ENCODE measurements at places on chromosomes 16 and 17.

DNA sequence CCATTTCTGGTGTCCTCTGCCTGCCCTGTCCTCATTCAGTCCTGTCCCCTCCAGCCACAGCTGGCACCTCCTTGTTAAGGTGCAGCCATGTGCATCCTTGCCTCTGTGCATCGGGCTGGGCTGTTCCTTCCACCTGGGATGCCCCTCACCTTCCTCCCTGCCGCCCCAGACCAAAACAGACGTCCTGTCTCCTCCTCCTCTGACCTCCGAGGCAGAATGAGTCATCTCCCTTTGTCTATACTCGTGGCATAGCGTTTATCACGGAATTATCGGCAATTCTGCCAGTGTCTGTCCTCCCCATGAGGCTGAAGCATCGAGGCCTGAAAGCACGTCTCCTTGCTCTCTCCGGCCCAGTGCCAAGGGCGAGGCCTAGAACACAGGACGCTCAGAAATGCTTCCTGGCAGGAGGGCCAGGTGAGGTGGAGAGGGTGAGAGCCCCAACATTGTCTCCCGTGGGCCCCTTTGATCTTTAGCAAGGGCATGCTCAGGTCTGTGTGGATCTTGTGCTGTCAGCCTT is 4.6 kb downstream of the RAI1 start:
- no peak for DNase-seq

DNA sequence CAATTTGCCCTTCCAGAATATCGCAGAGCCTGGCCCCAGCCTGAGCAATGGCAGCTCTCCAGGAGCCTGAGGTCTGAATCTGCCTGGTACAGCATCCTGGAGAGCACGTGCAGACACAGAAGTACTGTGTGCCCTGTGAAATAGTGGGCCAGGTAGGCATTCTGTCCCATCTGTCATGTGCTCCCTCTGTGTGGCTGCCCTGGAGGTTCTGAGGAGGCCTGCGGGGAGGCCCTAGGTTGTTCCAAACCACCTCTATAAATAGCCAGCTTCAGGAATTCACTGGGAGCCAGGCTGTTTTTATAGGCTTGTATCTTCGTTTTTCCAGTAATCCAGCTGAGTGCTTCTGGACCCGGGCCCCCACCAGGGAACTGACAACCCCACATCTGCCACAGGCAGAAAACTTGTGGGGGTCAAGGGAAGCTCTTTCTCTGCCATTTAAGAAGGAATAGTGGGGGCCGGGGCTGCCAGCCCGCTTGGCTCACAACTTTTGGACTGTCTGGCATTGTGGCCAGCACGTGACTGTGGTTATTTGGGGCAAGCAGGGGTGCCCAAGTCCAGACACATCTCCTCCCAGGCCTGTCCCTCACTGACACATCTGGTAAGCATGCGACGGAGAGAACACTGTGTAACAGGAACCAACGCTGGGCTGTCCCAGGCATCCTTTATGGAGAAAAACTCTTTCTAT is 356.3 kb upstream of the TNRC6C start:
- no peak for DNase-seq

DNA sequence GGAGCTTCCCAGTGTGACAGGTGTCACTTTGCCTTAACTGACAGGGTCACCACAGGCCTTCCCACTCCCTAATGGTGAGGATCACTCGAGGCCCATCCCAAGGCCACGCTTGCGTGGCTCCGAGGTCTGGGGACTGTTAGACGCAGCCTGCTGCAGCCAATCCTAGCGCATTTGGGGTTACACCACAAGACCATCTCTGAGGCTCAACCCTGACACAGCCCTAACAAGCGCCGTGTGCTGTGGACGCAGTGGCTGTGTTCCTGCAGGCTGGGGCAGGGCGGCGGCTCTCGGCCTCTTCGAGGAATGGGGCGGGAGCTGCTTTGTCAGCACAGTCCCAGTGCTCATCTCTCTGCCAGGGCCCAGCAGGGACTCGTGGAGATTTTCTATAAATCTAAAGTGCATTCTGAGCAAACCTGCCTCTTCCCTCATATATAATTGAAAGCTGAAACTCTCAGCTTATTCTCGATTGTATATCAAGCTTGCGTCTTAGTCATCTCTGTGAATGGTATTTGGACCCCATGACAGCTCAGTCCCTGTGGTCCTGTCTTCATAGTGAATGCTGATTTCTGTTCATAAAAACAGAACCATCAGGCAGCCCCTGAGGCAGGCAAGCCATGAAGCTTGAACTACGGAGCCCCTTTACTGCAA is 65.8 kb upstream of the CHMP6 start:
- no peak for DNase-seq

GRCh38 chr17:62162898-62163297 is 97.8 kb upstream of the MED13 start:
- DNase-seq, result no peak

DNA sequence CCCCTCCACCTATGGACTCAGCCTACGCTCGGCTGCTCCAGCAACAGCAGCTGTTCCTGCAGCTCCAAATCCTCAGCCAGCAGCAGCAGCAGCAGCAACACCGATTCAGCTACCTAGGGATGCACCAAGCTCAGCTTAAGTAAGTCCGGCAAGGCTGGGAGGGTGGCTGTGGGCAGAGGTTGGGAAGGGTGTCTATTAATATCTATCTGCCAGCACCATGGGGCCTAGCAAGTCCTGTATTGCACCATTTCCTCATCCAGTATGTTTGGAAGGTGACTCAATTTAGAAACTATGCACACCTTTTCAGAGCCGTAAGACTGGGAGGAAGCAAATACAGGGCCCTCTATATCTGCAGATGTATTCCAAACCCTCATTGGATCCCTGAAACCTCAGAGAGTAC is 45.0 kb upstream of the ARHGAP44 start:
- no peak for DNase-seq

DNA sequence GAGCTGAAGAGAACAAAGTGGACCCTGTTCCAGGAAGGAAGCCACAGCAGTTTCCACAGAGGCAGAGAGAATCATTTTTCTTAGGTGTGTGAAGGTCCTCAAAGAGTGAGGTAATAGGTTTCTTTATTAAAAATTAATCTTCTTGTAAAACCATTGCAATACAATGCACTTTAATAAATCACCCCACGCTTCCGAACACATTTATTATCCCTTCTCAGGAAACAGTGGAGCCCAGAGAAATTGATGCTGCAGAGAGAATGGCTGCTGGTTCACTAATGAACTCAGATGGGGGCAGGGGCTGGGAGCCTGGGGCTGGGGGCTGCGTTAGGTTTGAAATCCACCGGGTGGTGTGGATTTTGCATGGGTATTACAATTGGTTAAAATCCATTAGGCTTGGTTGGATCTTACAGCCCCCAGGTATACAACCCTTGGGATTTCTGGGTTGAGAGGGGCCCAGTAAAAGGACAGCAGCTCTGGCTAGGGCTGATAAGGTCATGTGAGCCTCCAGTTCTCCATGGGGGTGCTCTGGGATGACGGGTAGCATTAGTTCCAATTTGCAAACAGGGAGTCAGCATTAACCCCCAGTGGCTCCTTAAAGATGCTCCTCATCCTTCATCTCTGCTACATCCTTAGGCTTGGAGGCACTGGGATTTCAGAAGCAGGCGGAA is 718.1 kb upstream of the EEF2KMT start:
- no peak for DNase-seq

DNA sequence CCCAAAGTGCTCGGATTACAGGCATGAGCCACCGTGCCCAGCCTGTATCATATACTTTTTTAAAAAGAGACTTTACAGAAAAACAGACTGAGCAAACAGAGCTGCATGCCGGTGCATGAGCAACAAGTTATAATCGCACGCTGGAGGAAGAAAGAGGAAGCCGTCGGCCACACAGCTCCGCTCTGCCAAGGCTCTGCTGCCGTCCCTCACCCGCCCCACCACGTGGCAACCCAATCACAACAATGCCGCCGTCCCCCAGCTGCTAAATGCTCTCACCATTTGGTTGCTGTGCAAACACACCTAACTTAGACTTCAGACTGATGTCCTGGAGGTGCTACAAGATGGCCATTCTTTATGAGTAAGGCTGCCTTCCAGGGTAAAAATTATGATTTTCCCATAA is 83.5 kb downstream of the ADCY9 start:
- peak; percentile 1 for DNase-seq

GRCh38 chr17:82039695-82040299 is 2.3 kb upstream of the DCXR start:
- DNase-seq, result no peak

- DNase-seq, result no peak
These were observed 1.2 kb downstream of the ARHGAP17 start for GRCh38 chr16:25013751-25014499.

All from stimulated activated CD8-positive, alpha-beta memory T cell treated with anti-CD3 and anti-CD28 coated beads, Interleukin-7, amount 100 ng/mL, for 24 hours (primary cell).